ENCODE measurements at places on chromosomes 1 and 21. TPM values are rescaled to one million over a fixed set of nuclear protein-coding genes. Genes with fewer than 3 reads are reported as not detected.

- DNase-seq: no peak
These were observed 38.2 kb downstream of the ZBTB40 start for GRCh38 chr1:22489823-22490222.

DNA sequence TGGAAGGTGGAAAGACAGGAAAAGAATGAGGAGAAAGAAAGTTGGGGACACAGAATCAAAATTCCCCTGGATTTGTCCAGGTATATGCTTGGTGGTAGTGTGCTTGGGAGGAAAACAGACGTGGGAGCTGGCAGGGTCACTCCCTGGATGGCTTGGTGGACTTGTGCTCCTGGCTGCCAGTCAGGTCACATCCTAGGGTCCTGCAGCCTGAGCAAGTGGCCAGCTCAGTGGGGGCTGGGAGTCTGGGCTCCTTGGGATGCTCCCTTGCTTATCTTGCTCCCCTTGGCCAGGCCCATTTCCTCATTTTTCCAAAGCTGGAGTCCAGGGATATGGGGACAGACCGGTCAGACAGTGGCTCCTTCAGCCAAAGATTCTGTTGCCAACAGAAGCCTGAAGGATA is 144.0 kb downstream of the CNIH3 start:
- no peak for DNase-seq

- DNase-seq: no peak
These were observed 12.3 kb downstream of the PSMB2 start for GRCh38 chr1:35629051-35629450.

GRCh38 chr1:226233293-226233692 is 9.8 kb downstream of the MIXL1 start:
- no peak for DNase-seq

GRCh38 chr21:32455548-32455947 is 43.0 kb downstream of the EVA1C start:
- DNase-seq: no peak

GRCh38 chr1:168867941-168868634 is 139.1 kb upstream of the DPT start:
- DNase-seq: no peak

GRCh38 chr1:246377625-246378153 is 129.4 kb downstream of the SMYD3 start:
- no peak for DNase-seq

DNA sequence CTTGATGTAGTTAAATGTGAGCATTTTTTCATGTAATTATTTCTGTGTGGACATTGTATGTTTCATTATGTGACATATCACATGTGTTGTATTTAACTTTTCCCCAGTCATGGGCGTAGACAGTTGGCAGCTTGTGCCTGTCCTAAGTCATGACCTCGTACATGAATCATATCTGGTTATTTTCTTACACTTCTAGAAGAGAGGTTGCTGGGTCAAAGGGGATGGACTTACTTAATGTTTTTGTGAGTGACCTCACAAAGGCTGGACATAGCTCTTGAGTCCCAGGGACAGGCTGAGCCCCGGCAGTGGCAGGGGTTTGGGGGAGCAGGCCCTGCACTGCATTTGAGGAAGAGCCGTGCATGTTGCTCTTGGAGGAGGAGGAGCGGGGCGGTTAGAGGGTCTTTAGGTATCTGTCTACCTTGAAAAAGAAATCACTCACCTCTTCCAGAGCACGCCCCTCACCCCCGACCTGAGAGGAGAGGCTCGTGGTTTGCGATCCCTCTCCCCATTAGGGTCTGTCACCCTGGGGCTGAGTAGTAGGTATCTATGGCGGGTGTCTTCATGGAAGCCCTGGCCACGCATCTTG is 16.4 kb downstream of the IFNGR2 start:
- DNase-seq: no peak

- no peak for DNase-seq
These were observed 84.9 kb downstream of the CLEC20A start for GRCh38 chr1:178411756-178412399.

GRCh38 chr1:210231846-210232510 is 618 bp upstream of the SERTAD4 start:
- DNase-seq: no peak

S100A7A gene
- not detected for polyA plus RNA-seq

LRRC39 gene
- 4.6 TPM for polyA plus RNA-seq

ADORA3 gene
- 0.52 TPM for polyA plus RNA-seq

UBE4B gene
- polyA plus RNA-seq: 61.1 TPM

TMEM54 gene
- polyA plus RNA-seq: 5.6 TPM

CLIC6 gene
- 2.3 TPM for polyA plus RNA-seq

All from left kidney (tissue), 8 donors.